ENCODE measurements at places on chromosomes 6 and 20.

- DNase-seq, result no peak
Observed at GRCh38 chr20:12773936-12774335, 234.8 kb upstream of the SPTLC3 start.

DNA sequence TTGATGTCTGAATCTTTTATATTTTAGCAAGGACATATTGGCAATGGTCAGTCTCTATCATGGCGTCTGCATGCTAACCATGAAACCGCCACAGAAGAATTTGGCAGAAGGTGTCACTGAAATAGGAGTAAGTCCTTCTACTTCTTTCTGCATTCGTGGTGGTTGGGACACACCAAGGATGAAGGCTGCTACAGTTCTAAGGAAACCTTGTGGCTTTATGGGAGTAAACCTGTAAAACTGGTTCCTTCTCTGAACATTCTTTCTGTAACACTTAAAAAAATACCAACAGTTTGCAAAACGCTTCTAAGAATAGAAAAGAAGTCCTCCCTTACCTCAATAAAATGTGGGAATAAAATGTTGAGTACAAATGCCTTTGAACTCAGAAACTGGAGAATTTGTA is 195.3 kb downstream of the SLC24A3 start:
- no peak for DNase-seq

DNA sequence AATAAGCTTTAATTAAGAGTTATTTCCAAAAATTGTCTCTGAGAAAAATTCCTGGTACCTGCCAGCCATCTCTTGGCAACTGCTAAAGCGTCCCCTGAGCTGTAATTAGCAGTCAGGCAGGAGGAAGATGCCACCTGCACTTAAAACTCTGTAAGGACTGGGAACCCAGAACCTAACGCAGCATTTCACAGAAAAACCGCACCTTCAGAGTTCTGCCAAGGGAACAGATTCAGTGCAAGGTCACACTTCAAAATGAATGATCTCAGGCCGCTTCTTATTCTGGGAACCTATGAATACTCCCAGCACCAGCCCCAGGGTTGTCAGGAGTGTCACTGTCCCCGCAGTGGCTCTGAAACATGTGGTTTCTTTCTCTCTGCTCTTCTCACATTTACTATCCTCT is 36.7 kb downstream of the INSM1 start:
- no peak for DNase-seq

DNA sequence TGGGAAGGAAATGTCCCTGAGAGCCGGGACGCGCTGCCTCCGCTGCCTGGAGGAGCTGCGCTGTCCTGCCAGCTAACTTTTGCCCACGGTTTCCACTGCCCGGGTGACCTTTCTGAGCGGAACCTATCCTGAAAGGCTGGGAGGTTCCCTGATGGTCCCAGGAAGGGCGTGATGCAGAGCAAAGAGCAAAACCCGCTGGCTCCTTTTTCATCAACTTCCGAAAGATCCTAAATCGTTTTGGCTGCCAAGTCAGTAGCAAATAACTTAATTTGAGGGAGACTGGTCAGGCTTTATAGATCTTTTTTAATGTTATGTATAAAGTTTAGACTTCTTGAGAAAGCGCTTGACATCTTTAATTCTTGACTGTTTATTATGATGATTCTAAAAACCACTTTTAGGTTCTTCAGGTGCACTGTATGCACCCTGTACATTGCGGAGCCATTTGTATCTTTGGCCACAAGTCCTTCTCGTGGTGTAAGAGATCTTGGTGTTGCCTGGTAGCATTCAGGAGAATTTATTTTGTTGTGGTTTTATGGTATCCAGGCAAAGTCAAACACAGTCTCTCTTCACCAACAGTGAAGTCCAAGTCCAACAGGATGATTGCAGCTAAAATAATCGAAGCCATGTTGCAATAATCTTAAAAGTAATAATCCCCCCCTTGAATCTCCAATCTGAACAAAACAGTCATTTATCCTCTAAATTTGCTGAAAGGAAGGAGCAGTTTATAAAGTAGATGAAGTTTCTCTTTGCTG is at the start of gene SYNE1:
Gene SYNE1, minus strand, starts transcription at position 67 of the 752 bp plus-strand sequence. CDS start 9,031 bp downstream, outside the sequence.
- no peak for DNase-seq

- DNase-seq, result no peak
Observed at GRCh38 chr6:154289818-154290508, 66.6 kb downstream of the IPCEF1 start.

DNA sequence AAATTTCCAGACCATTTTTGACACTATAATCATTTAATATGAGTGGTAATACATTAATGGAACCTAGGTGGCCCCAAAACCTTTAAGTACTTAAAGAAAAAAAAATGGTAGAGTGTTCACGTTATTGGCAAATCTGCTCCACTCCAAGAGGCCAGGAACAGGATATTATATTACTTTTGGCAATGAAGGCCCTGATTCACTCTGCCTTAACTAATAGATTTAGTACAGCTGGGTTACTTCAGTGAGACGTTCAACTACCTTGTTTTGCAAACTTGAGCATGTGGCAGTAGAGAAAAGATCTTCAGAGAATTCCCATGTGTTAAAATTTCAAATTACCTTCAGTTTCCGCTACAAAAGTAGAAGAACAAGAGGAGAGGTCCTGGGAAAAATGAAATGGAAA is 12.8 kb downstream of the ADNP start:
- DNase-seq, result no peak

- no peak for DNase-seq
Observed at GRCh38 chr6:119105282-119105681, 26.8 kb upstream of the FAM184A start.

- DNase-seq, result no peak
Observed at GRCh38 chr6:72080260-72080941, 194.1 kb downstream of the RIMS1 start.

GRCh38 chr20:63442100-63442493 is 30.4 kb downstream of the KCNQ2 start:
- no peak for DNase-seq

DNA sequence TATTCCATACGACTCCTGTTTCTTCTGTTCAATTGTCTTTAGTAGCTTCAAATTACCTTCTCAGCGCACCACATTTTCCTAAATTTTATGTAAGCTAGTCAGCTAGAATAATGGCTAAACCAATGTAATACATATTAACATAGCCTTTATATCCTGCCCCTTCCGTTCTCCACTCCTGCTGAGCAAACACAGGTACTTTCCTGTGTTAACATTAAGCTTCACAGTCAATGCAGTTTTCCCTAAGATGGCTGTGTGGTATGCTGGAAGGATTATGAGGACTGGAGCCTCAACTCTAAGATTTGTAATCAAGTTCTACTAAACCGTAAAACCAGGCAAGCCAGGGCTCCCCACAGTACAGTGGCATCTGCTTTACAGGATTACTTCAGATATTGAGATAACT is 29.4 kb downstream of the HTR1B start:
- no peak for DNase-seq
